WERI-Rb-1 (cell line): ENCODE measurements at places on chromosomes 16 and 17.
A peak's percentile ranks its signal among the peaks of the same experiment; 100 is the strongest.

DNA sequence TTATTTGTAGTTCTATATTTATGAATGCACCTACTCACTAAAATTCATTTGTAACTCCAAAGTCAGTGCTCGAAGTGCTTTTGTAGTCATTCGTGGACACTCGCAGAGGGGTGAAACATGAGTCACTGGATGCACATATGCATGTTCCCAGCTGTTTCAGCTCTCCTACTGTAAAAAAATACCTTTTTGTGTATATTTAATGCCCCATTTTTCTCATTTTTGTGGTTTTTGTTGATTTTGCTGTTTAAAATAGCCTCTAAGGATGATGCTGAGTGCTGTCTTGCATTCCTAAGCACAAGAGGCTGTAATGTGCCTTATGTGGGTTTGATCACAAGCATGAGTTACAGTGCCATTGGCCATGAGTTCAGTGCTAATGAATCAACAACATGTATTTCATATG lies 30.6 kb downstream of the CENPV start:
- no peak for DNase-seq

DNA sequence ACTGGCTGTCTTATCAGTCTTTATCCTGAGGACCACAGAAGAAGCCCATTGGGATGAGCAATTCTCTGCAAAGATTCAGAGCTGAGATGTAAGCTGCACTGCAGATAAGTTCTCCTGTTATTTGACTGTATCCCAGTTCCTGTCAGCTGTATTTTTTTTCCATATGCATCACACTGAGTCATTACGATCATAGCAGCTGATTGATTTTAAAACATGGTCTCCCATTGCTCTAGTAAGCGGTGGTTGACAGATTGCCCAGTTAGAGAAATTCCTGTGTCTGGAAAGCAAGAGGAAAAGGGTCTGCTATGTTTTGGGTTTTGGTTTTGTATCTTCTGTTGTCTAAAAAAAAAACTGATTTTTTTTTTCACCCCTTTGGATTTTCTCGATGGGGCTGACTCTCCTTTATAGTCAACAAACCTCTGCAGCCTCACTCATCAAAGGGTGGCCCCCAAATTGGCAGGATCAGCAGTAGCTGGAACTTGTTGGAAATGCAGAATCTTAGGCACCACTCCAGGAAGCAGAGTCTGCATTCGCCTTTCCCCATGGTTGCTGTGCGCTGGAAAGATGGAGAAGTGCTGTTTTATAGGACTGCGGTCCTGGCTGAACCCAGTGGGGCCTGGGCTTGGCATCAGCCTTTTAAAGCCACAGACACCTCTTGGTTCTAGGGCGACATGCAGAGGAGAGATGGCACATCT lies 220.1 kb upstream of the MPHOSPH6 start:
- no peak for DNase-seq

DNA sequence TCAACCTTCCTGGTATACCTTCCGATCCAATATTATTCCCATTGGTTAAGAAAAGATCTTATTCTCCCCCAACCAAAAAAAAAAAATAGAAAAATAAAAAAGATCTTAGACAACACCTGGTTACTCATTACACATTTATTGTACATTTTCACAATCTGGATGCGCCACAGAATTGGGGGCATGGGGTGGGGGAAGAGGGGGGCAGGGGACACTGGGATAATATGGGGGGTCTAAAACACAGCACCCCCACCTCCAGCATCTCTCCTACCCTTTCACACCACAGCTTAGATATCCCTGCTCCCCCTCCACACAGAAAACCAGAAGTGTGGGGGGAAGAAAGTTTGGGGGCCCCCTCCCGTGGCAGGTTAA lies 3.7 kb downstream of the VAMP2 start:
- DNase-seq: no peak

DNA sequence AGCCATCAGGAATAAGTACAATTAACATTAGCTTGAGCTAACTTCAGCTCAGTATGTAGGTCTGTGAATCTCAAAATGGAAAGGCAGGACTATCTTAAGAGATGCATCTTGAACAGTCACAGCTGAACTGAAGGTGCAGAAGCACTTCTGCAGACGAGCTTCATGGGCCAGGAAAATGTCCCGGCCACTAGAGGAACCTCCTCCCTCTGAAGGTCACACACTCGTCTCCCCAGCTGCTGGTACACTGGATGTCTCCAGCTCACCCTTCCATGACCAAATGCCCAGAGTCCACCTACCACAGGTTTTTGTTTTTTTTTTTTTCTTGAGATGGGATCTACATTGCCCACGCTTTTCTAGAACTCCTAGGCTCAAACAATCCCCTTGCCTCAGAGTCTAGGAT lies 33.2 kb downstream of the WDR59 start:
- no peak for DNase-seq

DNA sequence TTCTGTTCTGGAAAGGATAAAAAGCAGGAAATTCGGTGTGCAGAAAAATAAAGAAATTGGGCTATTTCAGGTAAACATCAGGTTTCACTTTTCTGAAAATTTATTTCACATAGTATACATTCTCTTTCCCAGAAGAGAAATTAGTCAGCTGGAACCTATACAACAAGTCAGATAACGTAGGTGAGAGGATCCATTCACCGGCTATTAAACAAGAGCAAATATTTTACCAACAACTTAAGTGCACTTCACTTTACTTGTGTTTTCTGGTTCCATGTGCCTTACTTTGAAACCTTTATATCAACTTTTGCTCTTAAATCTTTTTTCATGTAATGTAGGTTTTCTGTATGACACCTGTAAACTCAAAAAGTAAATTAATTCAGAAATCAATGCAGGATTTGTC lies 839.7 kb downstream of the CDH11 start:
- DNase-seq: no peak

DNA sequence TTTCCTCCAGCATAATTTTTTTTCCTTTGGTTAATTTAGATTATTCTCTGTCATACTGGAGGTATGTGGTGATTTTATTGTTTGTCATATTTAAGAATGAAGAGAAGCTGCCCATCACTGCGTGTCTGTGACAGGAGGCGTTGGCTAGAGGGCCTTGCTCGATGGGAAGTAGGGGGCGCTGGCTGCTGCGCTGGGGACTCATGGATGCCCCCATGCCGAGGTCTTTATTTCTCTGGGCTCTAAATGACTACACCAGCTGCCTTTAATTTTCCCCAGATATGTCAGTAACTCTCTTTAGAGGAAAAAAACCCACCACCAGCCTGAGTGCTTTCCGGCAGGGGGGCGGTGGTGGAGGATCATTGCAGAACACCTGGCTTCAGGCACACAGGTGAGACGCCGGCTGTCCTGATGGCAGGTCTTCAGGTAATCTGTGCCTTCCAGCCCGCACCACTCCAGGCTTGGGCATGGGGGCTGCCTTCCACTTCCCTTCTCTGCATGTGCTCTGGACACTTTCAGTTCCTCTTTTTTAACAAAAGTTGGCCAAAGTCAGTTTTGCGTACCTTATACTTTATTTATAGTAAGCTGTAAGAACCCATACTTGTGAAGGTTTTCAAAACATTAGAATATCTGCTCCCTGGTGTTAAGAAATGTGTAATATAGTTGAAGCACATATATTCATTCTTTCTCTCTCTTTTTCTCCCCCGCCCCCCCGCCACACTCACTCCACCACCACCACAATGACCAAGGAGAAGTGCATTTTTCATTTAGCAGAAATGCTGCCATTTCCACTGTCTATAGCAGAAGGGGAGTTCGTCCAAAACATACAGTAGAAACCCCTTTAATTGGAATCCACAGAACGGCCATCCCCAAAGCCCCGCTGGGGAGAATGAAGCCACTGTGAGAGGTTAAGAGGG lies 192.7 kb downstream of the RPTOR start:
- DNase-seq: no peak

- DNase-seq: no peak
Observed at GRCh38 chr16:9095656-9096397, 4.4 kb downstream of the HAPSTR1 start.

- no peak for DNase-seq
Observed at GRCh38 chr17:75109046-75109406, 743 bp upstream of the ARMC7 start.

GRCh38 chr17:61414141-61414935 lies 14.7 kb downstream of the TBX2 start:
- DNase-seq: peak; percentile 14

GRCh38 chr17:42675348-42675964 lies 1.3 kb downstream of the PLEKHH3 start:
- peak; percentile 51 for DNase-seq

DNA sequence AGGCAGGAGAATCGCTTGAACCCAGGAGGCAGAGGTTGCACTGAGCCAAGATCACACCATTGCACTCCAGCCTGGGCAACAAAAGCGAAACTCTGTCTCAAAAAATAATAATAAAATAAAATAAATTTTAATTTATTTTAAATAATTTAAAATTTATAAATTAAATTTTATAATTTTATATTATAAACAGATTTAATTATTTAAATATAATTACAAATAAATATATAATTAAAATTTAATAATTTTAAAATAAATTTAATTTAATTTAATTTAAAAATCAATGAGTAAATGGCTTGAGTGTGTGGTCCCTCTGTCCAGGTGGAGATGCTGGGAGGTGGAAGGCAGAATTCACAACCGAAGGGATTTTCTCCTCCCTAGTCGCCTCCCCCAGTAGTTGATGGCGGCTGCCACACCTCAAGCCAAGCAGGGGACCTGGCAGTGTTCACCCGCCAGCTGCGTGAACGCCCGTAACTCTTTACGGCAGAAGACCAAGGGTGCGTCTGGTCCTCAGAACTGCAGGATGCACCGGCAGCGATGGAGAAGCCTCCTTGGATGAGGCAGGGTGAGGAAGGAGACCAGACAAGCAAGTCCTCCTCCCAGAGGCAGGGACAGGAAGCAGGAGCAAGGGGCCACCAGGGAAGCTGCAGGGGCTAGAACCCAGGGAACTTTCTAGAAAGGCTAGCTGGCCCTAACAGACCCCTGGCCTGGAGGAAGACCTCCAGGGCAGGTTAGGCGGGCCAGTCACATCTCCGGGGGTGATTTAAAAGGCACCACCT lies 22.9 kb upstream of the KRT17 start:
- no peak for DNase-seq

DNA sequence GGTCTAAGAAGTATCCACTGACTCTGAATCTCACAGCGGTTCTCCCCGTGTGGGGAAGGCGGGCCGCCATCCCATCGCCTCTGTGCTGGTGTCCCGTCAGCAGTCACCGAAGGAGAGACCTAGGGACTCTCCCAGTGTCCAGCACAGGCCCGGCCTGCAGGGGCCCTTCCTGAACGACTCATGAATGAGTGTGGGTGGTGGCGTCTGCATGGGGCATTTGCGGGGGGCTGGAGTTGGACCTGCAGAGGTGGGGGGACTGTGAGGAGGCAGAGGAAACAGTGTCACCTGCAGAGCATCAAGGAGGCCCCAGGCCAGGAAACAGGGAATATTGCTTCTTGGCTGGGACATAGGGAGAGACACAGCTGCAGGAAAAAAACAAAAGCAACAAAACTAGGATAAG lies 10.3 kb downstream of the KCNG4 start:
- DNase-seq: no peak

DNA sequence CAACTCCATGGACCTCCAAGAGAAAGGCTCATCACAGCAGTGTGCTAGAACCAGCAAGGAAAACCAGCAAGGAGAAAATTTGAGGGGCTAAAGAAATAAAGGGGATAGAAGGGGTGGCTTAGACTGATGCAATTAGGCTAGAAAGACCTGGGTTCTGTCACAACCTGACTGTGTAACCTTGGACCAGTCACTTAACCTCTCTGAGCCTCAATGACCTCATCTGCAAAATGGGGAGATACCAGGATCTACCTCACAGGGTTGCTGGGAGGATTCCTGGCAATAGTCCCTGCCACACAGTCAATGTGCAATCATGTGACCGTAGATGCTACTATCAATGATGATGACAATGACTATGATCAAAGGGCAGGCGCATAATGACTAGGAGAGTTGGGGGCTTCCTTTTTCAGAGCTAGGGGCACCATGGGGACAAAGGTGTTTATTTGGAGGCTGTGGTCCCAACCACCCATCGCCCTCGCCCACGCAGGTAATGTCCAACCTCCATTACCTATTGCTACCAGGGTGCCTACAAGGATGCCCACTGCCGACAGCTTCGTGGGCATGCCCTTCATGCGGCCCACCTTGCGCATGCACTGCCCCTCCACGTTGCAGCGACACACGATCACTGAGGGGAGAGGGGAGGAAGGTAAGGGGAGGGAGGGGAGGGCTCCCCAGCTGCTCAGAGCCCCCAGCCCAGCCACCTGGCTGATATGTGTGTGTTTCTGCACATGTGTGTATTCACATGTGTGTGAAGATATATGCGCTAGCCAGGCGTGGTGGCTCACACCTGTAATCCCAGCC lies 9.7 kb downstream of the CDH16 start:
- no peak for DNase-seq

- no peak for DNase-seq
Observed at GRCh38 chr17:58611331-58611730, 80.5 kb downstream of the TEX14 start.

GRCh38 chr16:71771571-71771970 lies 37.1 kb downstream of the AP1G1 start:
- DNase-seq: no peak

DNA sequence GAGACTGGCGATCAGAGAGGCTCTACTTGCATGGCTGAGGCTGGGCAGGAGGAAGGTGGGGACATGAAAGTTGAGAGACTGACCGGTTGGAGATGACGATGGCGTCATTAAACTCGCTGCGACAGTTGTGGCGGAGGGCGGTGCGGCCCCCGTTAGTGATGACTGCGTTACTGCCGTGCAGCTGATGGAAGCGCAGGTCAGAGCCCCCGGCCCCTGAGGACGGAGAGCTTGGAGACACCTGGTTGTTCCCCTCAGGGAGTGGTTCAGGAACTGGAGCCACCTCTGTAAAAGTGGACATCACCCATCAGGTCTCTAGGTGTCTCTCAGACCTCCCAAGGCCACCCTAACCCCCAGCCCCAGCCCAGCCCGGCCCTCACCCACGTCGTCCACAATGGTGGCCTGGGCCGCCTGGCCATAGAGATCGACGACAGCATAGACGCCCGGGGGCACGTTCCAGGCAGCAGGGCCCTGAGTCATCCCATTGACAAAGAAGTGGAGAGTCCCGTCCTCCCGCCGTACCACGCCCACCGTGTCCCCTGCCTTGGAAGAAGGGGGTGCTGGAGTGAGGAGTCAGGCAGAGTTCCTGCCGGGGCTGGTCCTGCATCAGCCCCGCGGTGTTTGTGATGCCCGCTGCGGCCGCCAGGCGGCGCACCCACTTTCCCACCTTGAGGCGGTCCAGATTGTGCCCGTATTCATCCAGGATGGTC lies 5.3 kb downstream of the NEURL4 start:
- DNase-seq: peak; percentile 71

GRCh38 chr16:89687092-89687940 lies 827 bp downstream of the CDK10 start:
- no peak for DNase-seq

DNA sequence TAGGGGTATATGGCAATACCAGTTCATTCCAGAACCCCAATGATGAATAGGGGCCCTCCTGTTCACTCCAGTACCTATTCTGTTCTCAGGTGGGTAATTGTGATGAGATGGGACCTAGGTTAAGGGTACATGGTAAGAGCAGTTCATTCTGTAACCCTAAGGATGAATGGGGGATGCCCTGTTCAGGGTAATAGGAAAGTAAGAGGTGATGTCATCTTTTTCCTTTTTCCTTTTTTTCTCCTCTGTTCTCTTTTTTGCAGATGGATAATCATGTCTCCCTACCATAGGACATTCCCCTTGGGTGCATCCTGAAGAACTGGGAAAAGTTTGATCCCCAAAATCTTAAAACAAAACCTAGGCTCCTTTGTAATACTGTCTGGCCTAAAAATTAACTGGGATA lies 25.0 kb upstream of the SLC6A2 start:
- no peak for DNase-seq
